Right hindlimb (tissue), 1 donor: ENCODE measurements at places on chromosomes 1 and 21.

GRCh38 chr1:5394111-5394510 lies 598.1 kb downstream of the NPHP4 start:
- no peak for DNase-seq

- DNase-seq: no peak
Measured at GRCh38 chr1:202046748-202047708, 36.6 kb downstream of the ELF3 start.

DNA sequence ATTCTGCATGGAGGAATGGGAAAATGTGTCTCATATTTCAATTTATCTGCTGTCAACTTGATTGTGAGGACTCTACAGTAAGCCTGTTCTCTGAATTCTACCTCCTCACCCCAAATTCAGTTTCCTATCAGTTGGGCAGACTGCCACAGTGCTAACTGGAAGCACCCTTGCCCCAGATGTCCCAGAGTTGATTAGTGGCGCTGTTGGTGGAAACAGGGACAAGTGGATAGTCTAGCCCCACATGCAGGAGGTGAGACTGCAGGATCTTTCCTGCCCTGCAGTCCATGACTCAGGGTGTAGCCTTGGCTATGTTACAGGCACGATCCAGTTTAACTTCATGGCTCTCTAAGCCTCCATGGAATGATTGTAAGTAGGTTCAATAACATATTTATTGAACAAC lies 22.1 kb downstream of the ADAM30 start:
- DNase-seq: no peak

DNA sequence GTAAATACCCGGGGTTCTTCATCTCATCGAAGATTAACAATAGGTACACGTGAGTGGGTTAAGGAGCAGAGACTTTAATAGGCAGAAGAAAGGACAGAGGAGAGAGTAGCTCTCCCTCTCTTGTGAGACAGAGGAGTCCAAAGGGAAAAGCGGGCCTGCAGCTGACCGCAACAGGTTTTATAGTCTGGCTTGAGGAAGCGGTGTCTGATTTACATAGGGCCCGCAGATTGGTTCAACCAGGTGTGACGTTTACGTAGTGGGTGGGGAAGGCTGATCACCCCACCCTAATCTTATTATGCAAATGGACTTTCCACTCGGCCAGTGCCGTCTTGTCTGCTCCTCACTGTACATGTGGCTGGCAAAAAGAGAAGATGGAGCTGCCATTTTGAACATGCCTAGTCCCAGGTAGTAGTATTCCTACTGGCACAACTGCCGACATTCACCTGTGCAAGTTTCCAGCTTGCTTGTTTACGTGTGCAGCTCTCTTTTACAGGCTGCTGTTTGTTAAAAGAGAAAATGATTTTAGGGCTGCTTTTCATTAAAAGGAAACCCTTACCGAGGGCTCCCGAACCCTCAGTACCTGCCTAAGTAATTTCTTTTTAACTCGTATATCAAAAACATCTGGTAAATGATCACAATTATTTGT lies 10.6 kb downstream of the CDC14A start:
- DNase-seq: peak; percentile 30

GRCh38 chr1:216356945-216357344 lies 66.3 kb downstream of the USH2A start:
- DNase-seq: no peak

DNA sequence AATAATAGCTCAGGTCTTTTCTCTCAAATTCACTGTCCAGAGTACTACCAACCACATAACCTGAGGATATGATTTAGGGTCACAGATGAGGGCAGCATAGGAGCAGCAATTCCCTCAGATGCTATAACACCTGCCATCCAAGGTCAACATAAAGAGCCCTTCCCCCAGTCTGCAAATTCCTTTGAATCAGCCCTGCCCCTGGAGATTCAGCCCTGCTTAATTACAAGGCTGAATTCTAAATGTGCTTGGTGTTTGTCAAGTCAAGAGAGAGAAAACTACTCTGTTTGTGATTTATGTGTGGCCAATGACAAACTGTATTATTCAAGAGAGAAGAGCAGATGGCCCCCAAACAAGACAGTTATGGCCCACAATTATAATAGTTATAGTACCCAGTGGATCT lies 195.7 kb upstream of the ADGRL2 start:
- no peak for DNase-seq

DNA sequence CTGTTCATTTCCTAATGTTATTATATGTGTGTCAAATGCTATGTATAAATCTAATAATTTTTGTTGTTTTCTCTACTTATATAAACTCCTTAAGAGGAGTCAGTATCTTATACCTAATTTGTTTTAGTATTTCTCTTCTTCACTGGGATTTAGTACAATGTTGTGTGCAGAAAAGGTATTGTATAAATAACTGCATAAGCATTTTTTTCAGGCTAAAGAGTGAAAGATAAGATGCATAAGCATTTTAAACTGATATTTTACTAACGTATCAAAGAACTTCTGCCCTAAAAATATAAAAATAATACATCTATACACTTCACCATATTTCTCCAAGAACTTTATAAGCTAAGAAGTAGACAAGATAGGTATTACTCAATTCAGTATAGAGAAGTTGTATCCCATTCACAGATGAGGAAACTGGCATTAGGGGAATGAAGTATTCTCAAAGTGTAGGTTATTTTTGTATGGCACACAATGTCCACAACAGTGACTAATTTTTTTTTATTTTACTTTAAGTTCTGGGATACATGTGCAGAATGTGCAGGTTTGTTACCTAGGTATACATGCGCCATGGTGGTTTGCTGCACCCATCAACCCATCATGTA lies 59.3 kb downstream of the NUP210L start:
- no peak for DNase-seq

DNA sequence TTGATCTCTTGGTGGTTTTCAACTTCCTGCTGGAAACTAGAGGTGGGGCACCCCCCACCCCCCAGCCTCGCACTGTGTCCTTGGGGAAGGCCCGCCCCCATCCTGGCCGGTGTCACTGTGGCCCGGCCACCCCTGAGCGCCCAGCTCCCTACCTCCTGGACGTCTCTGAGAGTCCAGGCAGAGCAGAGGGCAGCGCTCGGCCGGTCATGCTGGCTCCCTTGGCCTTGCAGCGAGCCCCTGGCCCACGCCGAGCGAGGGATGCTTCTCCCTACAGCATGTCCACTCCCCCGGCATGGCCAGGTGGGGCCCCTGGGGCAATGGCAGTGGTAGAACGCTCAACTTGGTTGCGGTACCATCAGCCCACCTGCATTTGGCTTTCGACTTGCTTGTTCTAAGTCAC lies 28.7 kb upstream of the TRAPPC10 start:
- no peak for DNase-seq

GRCh38 chr1:246450611-246451251 lies 56.3 kb downstream of the SMYD3 start:
- no peak for DNase-seq

- DNase-seq: no peak
Measured at GRCh38 chr1:117752661-117753060, 146.8 kb downstream of the TENT5C start.

GRCh38 chr1:39701049-39701439 lies 9.8 kb upstream of the HPCAL4 start:
- peak; percentile 38 for DNase-seq

DNA sequence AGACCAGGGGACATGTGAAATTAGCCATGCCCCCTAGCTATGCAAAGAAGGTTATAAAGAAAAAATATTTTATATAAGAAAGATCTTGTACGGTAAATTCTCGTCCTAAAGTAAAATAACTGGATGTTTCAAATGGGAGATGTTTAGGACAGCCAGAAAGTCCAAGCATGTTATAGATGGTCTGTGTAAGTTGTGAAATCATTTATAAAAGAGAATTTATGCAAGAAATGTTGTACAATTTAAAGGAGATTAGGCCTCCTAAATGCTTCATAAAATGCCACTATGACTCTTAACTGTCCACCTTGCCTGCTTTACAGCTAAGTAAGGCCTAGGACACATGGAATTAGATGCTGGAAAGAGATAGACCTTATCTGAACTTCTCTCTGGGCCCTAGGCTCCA lies 118.1 kb upstream of the POGK start:
- DNase-seq: no peak

DNA sequence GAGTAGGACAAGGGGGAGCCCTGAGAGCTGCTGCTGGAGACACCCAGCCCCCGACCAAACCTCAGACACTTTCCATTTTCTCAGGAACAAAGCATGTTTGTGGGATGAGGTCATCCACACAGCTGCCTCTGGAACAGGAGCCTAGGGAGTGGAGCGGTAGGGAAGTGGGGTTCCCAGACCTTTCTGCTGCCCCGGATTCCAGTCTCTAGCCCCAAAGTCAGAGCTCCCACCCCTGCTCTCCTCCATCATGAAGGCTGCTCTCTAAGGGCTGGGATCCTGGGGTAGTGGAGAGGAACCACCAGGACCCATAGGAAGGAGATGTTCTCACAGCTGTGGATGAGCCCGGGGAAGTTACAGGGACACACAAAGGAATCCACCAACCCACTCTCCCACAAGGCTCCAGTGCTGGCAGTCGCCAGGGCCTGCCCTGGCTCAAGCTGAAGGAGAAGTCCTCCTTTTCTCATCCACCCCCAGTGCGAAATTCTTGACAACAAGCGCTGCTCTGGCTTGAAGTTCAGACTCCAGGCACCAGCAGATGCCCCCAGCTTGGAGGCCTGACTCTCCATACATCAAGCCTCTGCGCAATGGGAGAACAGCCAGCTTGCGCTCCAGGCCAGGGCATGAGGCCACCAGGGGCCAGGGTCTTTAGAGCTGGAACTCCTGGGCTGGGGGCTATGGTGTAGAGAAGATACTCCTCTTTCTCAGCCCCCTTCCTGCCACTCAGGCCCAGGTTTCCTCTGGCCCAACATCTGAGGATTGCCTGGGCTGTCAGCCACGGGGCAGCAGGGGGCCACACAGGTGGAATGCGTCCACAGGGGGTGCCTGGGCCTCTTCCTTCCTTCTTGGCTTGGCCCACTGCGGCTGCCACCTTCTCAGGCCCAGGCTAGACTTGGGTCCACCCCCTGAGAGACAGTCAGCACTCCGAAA lies 4.5 kb downstream of the FHL3 start:
- peak; percentile 90 for DNase-seq

GRCh38 chr1:5744911-5745799 lies 247.1 kb downstream of the NPHP4 start:
- DNase-seq: no peak

DNA sequence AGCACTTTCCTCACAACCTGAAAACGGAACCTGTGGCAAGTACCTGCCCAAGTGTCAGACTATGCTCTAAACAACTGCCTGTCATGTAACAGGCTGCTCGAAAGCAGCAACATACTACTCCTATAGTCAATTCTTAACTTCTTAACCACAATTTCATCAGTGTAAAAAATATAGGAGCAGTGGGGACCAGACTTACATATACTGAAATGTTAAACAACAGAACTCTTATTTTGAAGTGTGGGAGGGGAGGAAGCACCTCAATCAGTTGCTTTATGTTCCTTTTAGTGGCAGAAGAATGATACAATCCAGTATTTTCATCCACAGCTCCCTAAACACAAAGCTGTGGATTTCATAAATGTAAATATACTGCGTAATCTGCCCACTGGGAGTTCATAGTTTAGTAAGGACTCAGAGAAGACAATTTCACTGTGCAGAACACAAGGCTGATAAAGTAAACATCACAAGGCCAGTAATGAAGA lies 44.2 kb downstream of the WLS start:
- DNase-seq: no peak

GRCh38 chr1:20983297-20983889 lies 193.3 kb downstream of the EIF4G3 start:
- DNase-seq: no peak

DNA sequence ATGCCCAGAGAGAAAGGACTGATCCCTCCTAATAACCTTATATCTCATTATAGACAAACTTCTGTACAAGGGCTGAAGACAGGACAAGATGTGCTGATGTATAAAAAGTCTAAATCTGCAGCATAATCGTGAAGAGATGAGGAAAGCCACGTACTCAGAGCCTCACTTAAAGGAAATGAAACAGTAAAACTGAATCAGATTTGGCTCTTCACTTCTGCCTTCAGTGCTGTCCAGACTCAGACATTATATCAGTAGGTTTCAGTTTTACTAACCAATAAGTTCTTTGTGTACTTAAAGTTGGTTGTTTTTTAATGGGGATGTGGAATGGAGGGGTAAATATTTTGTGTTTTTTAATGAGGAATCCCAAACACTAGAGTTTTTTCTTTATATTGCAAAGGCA lies 45.3 kb upstream of the RGS1 start:
- no peak for DNase-seq

DNA sequence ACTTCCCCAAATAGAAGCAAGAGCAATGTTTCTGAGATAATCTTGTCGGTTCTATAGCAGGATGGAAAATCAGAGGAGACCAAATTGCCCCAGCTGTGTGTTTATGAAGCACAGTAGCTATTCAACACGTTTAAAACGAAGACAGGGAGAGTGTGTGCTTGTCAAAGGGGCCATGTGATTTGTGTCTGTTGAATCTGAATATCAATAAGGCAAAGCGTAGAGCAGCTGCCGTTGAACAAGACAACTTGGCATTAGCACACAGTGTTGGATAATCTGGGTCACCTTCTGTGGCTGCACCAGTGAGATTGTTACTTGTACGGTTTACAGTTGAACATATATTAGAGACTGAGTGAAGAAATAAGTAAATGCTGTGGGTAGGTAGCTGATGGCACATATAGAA lies 1.0 kb downstream of the CRB1 start:
- DNase-seq: no peak

- DNase-seq: no peak
Measured at GRCh38 chr1:184866991-184867788, 107.1 kb downstream of the NIBAN1 start.

GRCh38 chr21:43926196-43926595 lies 61.2 kb downstream of the AGPAT3 start:
- DNase-seq: no peak

- DNase-seq: peak; percentile 77
Measured at GRCh38 chr1:151175041-151175741, 590 bp downstream of the TMOD4 start.

DNA sequence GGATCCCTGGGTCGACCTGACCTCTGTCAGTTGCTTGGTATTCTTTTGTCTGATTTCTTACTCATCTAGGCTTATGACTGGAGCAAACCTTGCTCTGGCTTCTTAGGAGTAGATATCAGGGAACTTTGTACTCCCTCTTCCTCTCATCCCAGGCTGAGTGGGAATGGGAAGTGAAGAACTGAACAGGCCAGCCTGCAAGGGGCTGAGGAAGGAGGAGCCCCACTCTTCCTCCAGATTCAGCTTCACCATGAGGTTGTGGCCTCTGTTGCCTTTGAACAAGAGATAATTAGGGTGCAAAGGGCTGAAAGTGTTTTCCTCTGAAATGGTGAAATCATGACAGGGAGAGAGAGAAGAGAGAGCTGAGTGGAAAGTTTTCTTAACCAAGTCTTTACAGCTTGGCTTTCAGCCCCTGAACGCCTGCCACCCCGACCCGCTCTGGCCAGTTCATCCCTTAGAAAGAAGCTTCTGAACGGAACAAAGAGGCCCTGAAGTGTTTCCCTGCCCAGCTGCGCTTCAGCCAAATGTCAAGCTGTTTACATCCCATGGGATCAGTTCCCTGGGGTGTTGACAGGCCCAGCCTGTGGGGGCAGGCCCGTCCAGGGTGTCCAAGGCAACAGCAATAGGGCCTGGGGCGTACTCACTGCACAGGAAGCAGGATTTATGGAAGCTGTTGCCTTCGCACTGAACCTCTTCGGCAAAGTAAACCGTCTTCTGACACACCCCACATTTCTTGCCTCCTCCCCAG lies 11.2 kb downstream of the CSRP1 start:
- peak; percentile 81 for DNase-seq

GRCh38 chr1:216721863-216722262 lies 1.4 kb downstream of the ESRRG start:
- DNase-seq: no peak

GRCh38 chr1:207981976-207982375 lies 71.1 kb upstream of the CD34 start:
- no peak for DNase-seq
